Fibroblast of skin of back (primary cell): ENCODE measurements at places on chromosomes 11 and 22.

GRCh38 chr11:2776351-2777061 is 76.7 kb upstream of the KCNQ1OT1 start:
- no peak for DNase-seq

DNA sequence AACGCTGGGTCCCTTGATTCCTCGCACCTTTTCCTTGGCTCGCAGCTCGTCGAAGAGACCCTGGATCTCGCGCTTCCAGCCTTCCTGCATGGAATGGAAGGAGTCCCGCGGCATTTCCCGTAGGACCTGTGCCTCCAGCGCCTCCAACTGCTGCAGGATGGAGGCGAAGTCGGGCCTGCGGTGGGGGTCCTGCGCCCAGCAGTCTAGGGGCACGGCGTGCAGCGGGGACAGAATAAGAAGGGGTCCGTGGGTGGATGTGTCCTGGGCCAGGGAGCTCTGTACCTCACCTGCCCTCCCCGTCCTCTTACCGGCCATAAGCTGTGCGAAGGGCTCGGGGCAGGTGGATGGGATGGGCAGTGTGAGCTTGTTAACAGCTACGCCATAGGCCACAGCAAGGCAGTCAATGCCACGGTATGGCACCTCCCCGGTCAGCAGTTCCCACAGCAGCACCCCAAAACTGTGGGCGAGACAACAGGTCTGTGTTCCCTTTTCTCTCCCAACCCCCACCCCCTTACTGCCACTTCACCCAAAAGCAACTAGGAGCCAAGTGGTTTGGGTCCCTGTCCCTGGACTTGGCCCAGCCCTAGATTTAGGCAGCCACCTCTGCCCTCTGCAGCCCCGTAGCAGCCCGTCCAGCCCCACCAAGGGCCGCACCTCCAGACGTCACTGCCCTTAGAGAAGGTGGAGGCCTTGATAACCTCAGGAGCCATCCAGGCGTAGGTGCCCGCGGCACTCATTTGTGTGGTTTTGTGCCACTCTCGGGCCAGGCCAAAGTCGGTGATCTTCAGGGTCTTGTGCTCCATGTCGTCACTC is 6.2 kb downstream of the MAP3K11 start:
- DNase-seq, result no peak

GRCh38 chr11:2558397-2558796 is 113.6 kb downstream of the KCNQ1 start:
- DNase-seq, result no peak

GRCh38 chr11:117171404-117172061 is 7.0 kb upstream of the SIDT2 start:
- DNase-seq, result no peak
